ENCODE measurements at places on chromosomes 7 and 10. TPM values are rescaled to one million over a fixed set of nuclear protein-coding genes. Genes with fewer than 3 reads are reported as not detected.

GRCh38 chr7:78014401-78014800 lies 215.8 kb downstream of the PHTF2 start:
- DNase-seq: no peak

DNA sequence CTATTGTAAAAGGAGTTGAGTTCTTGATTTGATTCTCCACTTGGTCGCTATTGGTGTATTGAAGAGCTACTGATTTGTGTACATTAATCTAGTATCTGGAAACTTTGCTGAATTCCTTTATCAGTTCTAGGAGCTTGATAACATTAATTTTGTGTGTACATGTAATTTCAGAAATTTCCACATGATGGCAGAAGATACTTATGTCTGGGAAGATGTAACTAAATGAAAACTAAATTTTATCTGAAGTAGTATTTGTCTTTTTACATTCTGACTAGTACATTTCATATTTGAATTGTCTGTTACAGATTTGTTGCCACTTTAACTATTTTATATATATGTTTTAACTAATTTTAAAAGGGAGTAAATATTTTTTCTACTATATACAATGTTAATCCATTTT lies 27.6 kb downstream of the SDHAF3 start:
- no peak for DNase-seq

- no peak for DNase-seq
These were observed 27.2 kb downstream of the PTPRN2 start for GRCh38 chr7:158560386-158560785.

DNA sequence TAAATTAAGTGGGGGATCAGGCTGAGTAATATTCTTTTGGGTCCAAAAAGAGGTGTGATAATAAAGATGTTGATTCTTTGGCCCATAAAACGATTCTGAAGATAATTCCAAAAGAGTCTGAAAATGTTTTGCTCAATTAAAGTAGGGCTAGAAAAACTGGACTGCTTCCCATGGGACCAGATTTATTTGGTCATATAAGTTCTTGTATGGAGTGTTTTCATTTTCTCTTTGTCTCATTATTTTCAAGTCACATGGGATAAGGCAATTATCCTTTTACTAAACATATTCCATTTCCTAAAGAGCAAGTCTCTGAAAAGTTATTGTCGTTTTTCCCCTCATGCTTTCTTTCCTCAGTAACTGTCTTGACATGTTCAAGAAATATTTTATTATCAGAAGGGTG lies 41.5 kb downstream of the CDK6 start:
- no peak for DNase-seq

GRCh38 chr10:123346581-123346980 lies 192.4 kb downstream of the BUB3 start:
- DNase-seq: no peak

DNA sequence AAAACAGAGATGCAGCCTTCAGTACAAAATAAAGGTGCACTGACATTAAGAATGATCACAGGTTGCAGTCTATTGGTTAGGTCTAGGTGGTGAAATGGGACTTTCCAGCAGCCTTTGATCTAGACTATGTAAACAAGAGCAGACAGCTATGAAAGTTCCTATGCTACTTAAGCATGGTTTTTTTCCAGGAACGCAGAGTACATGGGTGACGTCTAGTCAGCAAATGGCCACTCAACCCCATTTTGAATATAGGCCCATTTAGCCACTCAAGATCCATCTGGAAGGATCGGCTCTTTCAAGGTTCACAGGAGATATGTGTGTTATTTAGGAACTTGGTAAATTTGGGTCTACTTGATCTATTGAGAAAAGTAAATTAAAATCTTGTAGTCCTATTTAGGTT lies 1424.6 kb upstream of the LRRTM3 start:
- DNase-seq: no peak

- no peak for DNase-seq
These were observed 22.2 kb downstream of the LANCL2 start for GRCh38 chr7:55387062-55387965.

Gene SUGCT
- total RNA-seq: 5.8 TPM
